ENCODE measurements at places on chromosomes 16 and 17.
A peak's percentile ranks its signal among the peaks of the same experiment; 100 is the strongest.

- DNase-seq: no peak
Observed at GRCh38 chr17:79969906-79970305, 65.8 kb downstream of the TBC1D16 start.

- DNase-seq: no peak
Observed at GRCh38 chr17:70938336-70938735, 769.0 kb downstream of the KCNJ2 start.

- peak; percentile 23 for DNase-seq
Observed at GRCh38 chr17:35614810-35615209, 27.7 kb downstream of the AP2B1 start.

DNA sequence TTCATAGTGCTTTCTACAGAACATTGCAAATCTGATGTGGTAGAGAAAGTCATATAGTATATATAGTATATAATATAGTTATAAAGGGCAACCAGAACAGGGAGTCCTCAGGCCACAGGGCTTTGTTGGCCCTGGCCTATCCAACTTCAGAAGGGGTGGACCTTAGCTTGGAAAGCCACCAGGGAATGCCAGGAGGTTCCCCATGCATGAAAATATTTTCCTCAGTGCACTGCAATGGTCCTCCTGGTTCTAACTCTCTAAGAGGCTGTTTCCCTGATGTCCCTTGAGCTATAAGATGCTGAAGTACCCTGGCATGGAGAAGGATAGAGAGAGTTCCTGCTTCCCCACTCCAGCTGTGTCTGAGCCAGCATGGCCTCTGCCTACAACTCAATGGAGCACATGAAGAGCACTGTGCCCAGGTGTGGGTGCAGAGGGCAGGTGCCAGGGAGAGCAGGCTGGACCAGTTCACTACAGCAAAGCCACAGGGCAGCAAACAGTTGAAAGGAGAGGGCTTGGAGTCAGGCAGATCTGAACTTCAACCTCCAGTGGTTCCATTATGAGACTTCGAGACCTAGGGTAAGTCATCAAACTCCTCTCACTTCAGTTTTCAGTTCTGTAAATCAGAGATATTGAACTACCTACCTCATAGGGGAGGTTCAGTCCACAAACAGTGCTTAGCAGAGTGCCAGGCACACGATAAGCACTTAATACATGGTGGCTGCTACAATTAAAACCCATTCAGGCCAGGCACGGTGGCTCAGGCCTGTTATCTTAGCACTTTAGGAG is 183.1 kb downstream of the SALL1 start:
- no peak for DNase-seq

DNA sequence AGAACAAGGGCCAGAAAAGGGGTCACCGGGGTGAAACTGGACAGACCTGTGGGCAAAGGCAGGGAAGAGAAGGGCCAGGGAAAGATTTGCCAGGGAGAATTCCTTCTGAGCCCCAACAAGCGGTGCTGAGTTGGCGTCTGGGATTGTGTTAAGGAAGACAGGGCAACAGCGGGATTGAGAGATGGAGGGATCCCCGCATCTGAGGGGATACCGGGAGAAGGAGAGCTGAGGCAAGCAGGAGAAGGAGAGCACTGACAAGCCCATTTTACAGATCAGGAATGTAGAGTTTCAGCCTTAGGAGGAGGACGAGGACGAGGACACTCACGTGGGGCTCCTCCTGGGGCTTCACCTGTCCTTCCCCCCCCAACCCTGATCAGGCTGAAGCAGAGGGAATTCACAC is 998 bp upstream of the ABCC3 start:
- DNase-seq: no peak

DNA sequence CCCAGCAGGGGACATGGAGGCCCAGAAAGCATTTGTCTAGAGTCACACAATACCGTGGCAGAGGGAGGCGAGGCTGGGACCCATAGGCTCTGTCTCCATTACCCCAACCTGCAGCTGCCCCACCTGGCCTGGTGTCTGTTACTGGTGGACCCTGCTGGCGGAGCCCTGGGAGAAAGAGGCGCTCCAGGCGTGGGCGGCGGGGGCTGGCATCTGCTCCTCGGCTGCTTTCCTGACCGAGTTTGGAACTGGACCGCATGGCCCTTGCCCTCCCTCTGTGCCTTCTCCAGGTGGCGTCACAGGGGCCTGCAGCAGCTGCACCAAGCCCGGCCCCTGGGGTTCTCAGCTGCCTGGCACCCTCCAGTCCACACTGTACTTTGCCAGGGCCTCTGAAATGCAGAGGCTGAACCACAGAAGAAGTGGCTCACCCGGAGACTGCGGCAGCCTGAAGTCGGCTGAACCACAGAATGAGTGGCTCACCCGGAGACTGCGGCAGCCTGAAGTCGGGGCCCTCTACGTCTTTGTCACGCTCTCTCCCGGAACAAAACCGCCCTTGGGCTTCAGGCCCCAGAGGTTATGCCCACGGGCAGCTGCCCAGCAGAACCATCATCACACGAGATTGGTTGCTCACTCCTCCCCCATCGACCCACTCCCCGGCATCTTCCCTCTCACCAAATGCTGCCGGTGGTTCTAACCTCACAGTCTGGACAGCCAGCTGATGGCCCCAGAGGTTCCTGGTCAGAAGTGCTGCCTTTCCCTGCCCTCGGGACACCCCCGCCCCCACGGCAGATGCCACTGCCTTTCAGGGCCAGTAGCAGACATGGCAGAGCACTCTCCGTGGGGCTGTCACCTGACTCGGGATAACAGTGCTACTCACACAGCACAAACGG is 20.2 kb downstream of the CBFA2T3 start:
- no peak for DNase-seq

DNA sequence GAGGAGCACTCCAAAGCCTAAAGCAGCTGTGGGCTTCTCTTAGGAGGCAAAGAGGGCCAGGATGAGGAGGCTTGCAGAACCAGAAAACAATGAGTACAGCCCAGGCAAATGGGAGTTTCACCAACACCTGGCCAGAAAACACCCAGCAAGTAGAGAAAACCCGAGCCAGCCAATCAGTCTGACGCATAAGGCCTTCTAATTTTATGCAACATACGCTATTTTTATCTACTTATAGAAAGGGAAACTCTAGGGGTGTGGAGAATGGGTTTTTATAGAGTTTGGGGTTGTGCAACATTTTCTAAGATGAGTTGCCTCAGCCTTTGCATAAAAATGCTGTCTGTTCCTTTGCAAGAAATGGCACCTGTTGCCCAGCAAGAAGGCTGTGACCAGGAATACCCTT is 529.0 kb upstream of the CDH5 start:
- DNase-seq: no peak

GRCh38 chr16:89134269-89134668 is 37.3 kb upstream of the CDH15 start:
- DNase-seq: no peak

- DNase-seq: no peak
Observed at GRCh38 chr17:64332502-64332901, 58.2 kb downstream of the PECAM1 start.

DNA sequence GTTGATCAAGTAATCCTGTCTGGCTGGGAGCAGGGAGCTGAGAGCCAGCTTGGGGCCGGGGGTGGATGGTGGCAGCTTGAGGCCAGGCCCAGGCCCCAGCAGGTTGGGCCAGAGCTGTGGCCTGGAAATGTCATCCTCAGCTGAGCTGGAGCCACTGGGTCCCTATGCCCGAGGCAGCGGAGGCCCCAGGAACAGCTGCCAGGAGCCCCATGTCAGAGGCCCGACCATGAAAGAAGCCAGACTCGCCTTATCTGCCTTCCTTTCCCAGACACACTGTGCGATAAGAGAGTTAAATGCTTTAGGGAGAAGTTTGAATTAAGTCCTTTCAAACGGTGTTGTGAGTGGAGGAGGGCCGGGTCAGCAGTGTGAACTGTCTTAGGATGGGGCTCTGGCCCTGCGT is 3.5 kb downstream of the SMTNL2 start:
- DNase-seq: no peak

DNA sequence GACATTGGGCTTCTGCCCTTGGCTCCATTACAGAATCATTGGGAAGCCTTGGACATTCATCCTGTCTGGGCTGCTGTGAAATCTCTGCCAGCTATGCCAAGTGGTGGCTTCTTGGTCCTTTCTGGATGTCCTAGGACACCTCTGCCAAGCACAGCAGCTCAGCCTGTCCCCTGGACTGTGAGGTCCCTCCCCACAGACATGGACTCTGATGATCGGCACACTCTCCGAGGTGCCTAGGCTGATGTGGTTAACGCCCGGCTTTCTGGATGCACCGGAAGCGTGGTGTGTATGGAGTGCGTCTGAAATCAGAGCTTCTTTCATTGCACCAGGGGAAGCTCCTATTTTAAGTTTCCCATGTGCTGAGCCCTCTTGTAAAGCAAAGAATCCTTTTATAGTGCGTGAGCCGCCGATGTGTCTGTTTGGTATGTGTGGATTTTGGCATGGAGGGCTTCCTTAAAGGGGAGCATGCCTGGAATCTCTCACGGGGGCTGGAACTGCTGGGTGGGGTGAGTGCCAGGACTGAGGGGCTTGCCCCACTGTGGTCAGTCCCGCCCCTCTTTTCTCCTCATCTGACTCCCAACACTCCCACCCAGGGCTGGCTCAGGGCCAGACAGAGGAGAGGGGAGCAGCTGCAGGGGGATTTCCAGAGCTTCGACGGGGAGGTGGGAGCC is 7.0 kb upstream of the ARHGAP23 start:
- DNase-seq: peak; percentile 78

GRCh38 chr17:48478224-48479013 is 48.4 kb upstream of the SKAP1 start:
- DNase-seq: peak; percentile 21

- DNase-seq: peak; percentile 91
Observed at GRCh38 chr17:17605729-17606088, 14.2 kb upstream of the PEMT start.

- no peak for DNase-seq
Observed at GRCh38 chr17:48269209-48269608, 160.8 kb downstream of the SKAP1 start.

DNA sequence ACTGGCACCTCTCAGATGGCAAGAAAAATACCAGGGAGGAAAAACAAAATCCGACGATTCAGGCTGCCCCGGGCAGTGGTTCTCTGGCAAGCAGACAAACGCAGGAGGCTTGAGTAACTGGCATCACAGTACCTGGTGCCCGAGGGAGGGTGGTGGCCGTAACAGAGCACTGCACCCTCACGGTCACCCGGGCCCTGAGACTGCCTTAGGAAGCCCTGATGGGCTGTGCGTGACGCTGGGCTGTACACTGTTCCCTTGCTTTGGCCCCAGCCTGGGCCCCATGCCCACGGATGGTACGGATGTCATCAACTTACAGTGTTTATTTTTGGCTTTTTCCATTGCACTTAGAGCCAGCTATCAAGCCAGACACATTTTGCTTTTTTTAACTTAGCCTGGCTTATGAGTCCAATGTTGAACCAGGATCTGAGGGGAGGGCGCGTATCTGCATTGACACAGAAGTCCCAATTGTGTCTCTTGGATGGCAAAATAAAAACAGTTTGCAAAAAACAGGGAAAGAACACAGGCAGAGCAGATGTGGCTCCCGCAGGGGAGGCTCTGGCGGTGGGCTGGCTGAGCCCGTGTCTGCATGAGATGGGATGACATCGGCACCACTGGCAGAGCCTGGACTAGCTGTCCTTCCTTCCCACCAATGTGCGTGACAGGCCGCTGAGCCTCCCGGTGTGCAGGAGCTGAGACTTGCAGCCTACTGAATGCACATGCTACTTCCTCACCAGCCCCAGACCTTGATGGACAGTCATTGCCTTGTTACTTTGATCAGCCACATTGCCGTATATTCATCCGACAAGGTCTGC is 287.7 kb downstream of the FOXL1 start:
- DNase-seq: peak; percentile 28

DNA sequence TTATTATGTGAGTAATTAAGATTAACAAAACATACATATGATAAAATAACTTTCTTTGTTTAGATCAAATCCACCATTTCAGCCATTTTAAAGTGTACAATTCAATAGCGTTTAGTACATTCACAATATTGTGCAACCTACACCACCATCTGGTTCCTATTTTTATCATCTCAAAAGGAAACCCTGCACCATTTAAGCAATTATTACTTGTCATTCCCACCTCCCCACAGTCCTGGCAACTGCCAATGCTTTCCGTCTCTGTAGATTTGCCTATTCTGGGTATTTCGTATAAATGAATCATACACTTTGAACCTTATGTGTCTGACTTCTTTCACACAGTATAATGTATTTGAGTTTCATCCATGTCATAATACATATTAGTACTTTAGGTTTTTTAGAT is 162.5 kb upstream of the CNTNAP4 start:
- DNase-seq: no peak

DNA sequence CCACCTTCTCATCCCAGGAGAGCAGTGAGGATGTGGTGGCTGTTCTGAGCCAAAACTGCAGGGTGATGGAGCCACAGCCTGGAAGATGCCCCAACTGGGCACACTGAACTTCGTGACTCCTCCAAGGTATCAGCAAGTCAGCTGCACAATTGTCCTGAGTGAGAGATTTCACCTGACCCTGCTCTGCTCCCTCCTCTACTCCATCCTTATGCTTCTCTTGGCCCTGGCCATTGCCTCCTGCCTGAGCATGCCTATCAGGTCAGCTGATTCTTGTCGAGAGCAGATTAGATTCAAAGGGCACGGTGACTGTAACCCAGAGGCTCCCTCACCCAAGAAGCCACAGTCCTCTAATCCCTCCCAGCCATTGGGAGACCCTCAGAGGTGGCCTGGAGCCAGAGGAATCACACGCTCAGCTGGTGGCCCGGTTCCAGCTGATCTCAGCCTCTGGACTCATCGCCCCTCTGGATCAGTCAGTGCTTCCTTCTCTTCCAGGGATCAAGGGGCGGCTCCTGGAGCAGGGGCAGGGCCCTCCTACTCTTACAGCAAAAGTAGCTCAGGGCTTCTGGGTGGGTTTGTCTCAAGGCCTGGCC is 7.0 kb upstream of the CYB561 start:
- no peak for DNase-seq

DNA sequence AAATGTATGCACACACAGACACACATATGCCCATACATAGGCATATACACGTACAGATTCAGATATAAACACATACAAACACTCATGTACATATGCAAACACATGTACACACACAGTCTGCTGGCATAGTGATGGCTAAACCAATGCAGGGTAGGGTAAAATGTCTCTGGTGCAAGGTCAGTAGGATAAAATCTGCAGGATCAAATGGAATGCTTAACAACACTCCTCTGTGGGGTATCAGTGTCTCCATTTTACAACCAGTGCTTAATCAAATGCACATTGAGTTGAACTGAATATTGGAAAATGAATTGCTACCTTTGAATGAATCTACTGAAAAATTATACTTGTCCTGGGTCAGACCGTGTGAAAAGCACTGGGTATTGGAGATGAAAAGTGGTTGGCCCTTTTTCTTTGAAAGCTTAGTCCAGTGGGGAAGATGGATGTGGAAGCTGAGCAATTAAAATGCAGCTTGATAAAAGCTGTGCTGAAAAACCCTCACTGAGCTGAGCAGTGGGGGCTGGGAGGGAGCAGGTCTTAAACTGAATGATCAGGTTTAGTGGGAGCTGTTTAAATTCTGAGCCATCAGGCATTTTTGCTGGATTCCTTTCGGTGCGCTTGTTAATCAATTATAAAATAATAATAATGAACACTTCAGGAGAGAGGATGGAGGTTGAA is 314.7 kb downstream of the HAPSTR1 start:
- no peak for DNase-seq
